ENCODE measurements at places on chromosomes 7 and 10.

- DNase-seq, result no peak
Observed at GRCh38 chr10:119976421-119976820, 83.9 kb downstream of the SEC23IP start.

- no peak for DNase-seq
Observed at GRCh38 chr10:43596546-43596945, 9.7 kb upstream of the ZNF485 start.

DNA sequence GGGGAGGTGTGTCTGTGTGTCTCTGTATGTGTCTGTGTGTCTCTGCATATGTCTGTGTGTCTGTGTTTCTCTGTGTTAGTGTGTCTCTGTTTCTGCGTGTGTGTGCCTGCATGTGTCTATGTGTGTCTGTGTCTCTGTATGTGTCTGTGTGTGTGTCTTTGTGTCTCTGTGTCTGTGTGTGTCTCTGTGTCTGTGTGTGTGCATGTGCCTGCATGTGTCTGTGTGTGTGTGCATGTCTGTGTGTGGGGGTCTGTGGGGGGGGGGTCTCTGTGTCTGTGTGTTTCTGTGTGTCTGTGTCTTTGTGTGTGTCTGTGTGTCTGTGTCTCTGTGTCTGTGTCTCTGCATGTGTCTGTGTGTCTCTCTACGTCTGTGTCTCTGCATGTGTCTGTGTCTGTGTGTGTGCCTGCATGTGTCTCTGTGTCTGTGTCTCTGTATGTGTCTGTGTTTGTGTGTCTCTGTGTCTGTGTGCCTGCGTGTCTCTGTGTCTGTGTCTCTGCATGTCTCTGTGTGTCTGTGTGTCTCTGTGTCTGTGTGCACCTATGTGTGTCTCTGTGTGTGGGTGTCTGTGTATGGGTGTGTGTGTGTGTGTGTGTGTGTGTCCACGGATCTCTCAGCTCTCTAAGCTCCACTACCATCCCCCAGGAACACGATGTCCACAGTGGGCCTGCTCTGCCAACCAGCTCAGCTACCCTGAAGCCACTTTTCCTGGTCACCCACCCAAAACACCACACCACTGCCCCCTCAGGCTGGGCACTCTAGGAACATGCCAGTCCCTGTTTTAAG lies 41.7 kb downstream of the RASGEF1A start:
- no peak for DNase-seq

GRCh38 chr10:132391676-132392020 lies 5.4 kb upstream of the PWWP2B start:
- no peak for DNase-seq

DNA sequence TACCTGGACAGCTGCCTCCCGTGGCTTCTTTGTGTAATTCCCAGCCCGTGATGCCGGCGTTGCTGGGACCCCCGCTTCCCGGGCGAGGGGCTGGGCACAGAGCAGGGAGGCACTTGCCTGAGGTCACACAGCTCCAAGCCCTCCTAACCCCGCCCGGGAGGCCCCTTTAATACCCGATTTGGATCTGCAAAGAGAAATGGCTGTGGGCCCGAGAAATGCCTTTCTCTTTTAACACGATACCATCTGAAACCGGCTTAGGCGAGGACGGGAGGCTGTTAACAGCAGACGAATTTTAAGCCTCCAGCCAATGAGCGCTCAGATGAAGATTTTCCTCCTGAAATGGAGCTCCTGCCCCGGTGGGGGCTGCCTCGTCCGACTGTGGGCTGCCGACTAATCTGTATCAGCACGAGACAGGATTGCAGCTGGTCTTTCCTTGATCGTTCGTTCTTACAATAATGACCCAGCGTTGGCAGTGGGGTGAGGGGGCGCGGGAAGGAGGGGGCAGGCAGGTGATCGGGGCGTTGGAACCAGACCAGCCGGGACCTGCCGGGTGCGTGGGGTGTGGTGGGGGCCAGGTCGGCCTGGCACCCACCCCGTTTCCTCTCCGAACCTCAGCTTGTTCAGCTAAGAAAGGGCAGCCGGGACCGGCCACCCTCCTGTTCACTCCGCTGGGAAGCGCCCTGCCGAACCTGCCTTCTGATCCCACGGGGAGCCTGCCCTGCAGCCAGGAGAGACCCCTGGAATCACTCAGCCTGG lies 36.2 kb upstream of the FOXL3 start:
- DNase-seq, result no peak

DNA sequence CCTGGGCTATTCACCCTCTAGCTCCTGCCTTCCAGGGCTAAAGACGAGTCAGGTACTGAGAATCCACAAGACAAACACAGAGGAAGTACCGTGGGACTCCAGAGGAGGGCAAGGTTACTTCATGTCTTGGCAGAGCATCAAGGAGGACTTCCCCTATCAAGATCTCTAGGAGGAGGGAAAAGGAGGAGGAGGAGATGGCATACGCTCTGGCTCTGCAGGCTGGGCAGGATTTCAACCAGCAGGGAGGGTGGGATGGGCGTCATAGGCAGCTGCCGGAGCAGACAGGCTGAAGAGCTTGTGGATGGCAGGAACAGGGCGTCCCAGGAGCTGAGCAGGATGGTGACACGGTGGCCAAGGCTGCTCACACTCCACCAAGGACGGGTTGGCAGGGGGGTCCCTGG lies 21.3 kb downstream of the MDH2 start:
- no peak for DNase-seq

- no peak for DNase-seq
Observed at GRCh38 chr10:7795605-7796004, 7.6 kb downstream of the ATP5F1C start.

DNA sequence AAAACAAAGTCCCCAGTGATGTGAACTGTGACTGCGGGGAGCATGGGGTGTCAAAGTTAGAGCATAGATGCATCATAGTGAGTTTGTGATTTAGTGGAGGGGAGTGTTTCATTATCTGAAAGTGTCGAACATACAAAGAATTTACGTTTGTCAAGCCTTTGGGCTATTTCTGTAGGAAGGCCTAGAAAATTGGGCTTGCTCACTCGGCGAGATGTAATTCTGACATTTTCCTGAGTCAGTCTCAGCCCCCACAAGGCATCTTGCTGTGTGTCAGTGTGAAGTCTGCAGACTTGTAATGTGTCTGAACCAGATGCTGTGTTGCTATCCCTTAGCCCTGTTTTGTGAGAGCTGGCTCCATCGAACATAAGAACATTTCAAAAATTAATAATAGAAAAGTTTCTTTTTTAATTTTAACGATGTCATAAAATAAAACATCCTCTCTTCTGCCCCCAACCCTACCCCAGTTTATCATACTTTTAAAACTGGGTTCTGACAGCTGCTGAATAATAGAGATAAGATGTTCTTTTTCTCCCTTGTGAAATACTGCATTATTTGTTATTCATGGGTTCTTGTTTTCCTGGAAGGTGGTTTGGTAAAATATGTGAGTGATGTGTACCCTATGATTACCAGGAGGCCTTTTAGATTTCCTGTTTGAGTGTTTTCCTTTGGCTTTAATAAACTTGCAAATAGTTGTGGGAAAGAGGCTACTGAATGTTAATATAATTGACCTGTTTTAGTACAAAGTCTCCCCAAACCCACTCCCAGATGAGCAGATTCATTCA lies 207.4 kb downstream of the GPR158 start:
- no peak for DNase-seq

GRCh38 chr10:80104066-80104926 lies 25.8 kb downstream of the TMEM254 start:
- no peak for DNase-seq

- no peak for DNase-seq
Observed at GRCh38 chr7:129748356-129749109, 137.0 kb downstream of the NRF1 start.

DNA sequence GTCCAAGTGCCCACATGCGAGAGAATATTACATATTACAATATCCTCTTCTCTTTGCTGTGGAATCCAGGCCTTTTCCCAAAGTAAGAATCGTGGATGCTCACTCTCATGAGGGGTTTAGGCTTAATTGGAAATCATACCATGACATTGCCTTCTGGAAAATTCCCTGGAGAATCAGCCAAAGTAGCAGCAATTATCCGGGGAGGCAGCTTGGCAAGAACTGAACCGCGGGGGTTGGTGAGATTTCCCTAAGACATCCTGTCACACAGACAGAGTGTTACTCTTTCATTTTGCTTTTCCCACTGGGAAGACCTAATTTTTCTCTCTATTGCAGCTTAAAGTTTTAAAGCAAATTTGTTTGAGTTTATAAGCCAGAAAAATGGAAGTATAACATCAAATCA lies 463.6 kb upstream of the DPP6 start:
- DNase-seq, result no peak

DNA sequence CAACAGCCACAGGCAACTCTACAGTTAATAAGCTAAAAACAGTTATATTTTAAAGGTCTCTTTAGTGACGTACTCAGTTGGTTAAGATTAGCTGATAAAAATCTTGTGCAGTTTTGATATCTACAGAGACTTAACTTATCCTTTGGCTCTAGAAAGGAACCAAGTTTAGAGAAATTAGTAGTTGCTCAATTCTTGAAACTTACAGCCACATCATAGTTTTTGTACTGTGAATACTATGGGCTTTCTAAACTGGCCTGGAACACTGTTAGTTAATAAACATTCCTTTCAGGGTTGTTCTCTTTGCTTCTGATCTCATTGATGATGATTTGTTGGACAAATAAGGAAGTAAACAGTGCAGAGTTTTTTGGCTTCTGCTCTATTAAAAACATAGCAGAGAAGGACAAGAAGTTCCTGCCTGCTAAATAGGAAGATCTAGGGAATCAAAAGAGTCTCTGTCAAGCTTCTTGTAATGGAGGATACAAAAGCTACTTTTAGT lies 73.1 kb downstream of the MKLN1 start:
- DNase-seq, result no peak

GRCh38 chr10:30737931-30738391 lies 108.4 kb upstream of the LYZL2 start:
- no peak for DNase-seq

DNA sequence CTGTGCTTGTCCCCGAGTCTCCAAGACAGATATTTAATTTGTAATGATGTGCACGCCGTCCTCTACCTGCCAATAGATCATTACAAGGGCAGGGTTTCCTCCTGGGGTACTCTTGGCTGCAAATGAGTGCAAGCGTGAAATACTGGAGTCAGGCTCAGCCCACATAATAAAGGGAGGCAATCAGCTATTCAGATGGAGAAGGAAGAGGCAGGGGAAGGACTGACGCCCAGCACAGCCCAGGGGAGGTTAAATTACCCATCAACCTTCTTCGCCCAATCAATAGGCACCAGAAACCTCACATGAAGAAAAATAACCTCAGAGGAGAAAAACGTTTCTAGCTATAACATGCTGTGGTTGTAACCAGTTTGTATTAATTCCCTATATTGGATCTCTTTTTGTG lies 544.9 kb upstream of the ADARB2 start:
- no peak for DNase-seq

GRCh38 chr10:43137717-43138020 lies 576 bp upstream of the CSGALNACT2 start:
- DNase-seq, result no peak

DNA sequence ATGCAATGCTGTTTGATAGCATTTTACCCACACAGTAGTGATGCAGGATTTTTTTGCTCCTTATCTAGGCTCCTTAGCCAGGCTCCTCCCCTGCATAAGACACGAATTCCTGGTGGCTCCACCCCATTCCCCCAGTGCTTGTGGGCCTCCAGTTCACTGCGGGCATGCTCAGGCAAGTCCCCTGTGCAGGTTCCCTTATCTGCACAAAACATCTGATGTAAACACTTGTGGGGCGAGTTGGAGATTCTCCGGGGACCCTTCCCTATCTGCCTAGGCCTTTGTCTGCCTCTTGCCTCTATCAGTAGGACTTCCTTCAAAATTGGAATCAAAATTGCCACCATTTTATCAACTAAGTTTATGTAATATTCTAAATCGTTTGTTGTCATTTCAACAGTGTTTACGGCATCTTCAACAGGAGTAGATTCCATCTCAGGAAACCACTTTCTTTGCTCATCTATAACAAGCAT lies 5.4 kb upstream of the STK17A start:
- no peak for DNase-seq

GRCh38 chr7:72077786-72078185 lies 334.4 kb downstream of the CALN1 start:
- no peak for DNase-seq

- DNase-seq, result no peak
Observed at GRCh38 chr7:111855161-111855841, 293.0 kb upstream of the IMMP2L start.

DNA sequence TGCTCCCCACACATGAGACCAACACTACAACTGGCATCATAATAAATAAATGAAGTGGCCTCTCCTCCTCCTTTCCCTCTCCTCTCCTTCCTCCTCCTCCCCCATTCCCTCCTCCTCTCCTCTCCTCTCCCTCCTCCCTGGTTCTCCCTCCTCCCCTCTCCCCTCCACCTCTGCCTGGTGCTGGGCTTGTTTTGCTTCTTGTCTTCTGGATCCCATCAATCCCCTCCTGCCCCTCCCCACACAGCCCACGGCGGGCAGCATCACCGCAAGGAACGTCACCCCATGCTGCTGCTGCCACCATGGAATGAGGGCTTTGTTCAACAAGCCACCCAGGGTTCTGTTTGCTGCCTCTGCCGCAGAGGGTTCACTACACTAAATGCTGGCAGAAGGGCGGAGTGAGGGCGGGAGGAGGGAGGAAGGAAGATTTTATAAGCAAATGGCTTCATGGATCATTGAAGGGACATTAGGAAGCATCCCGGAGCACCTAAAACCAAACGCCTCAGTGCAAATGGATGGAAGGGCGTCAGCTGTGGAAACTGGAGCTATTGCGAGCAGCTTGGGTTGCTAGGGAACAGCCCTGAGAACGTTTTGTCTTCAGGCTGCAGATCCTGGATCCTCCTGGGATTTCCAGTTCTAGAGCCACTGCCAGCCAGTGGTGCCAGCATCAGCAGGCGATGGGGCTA lies 379.7 kb upstream of the ZMIZ1 start:
- no peak for DNase-seq

GRCh38 chr7:141133646-141134045 lies 59.8 kb downstream of the TMEM178B start:
- DNase-seq, result no peak

- DNase-seq, result no peak
Observed at GRCh38 chr10:47140761-47141348, 159.1 kb upstream of the GDF10 start.

DNA sequence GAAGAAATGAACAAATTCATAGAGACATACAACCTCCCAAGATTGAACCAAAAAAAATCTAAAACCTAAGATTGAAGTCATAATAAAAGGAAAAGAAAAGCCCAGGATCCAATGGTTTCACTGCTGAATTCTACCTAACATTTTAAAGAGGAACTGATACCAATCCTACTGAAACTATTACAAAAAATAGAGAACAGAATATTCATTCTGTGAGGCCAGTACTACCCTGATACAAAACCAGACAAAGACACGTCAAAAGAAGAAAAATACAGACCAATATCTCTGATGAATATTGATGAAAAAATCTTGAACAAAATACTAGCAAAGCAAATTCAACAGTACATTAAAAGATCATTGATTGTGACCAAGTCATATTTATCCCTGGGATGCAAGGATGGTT lies 128.5 kb upstream of the STEAP1 start:
- no peak for DNase-seq

- DNase-seq, result no peak
Observed at GRCh38 chr10:110992006-110992800, 72.8 kb downstream of the SHOC2 start.

DNA sequence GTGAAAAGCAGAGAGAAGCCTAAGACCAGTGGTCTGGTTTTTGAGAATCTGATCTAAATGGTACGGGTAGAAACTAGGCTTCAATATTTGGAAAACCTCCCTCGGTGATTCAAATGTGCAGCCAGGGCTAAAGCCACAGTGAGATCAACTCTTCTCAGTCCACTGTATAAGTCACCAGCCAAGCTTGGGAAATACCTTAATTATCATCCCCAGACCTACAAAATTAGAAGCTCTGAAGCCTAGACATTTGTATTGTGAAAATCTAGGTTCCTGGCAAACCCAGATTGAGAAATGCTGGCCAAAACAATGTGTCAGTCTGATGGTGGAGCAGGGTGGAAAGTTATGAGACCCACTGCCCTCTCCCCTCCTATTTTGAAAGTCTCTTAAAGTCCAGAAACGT lies 131.7 kb downstream of the DGKI start:
- DNase-seq, result no peak
